ENCODE measurements at places on chromosomes 11 and 22.

GRCh38 chr11:67270256-67271204 is 4.3 kb downstream of the GRK2 start:
- H3K4me1 ChIP-seq, result peaks cover 89% of the 10 kb centered on the region
- peaks cover 45% of the 10 kb centered on the region for H3K36me3 ChIP-seq
- peak; percentile 17 for DNase-seq
- peak overlapping the region; percentile 98 for H3K27ac ChIP-seq
- peak overlapping the region; percentile 92 for H3K4me3 ChIP-seq
- H3K27me3 ChIP-seq, result no peaks in the 10 kb centered on the region

- H3K36me3 ChIP-seq, result no peaks in the 10 kb centered on the region
- DNase-seq, result no peak
- no peaks in the 10 kb centered on the region for H3K4me1 ChIP-seq
- no peaks in the 10 kb centered on the region for H3K27me3 ChIP-seq
- no peak overlapping the region for H3K4me3 ChIP-seq
These were observed 170.6 kb upstream of the SOX6 start for GRCh38 chr11:16526947-16527346.

- H3K36me3 ChIP-seq, result peaks cover 26% of the 10 kb centered on the region
- no peak for DNase-seq
- no peak overlapping the region for H3K27ac ChIP-seq
- H3K4me1 ChIP-seq, result peaks cover 24% of the 10 kb centered on the region
These were observed 56.2 kb downstream of the PANX1 start for GRCh38 chr11:94184846-94185245.

GRCh38 chr22:49034836-49035817 is 792.5 kb downstream of the BRD1 start:
- no peak overlapping the region for H3K27ac ChIP-seq
- H3K27me3 ChIP-seq, result no peaks in the 10 kb centered on the region
- no peaks in the 10 kb centered on the region for H3K36me3 ChIP-seq
- no peaks in the 10 kb centered on the region for H3K4me1 ChIP-seq
- no peak for DNase-seq

- H3K27ac ChIP-seq, result no peak overlapping the region
- H3K36me3 ChIP-seq, result no peaks in the 10 kb centered on the region
- H3K4me3 ChIP-seq, result no peak overlapping the region
- H3K27me3 ChIP-seq, result no peaks in the 10 kb centered on the region
These were observed 515.8 kb downstream of the NTM start for GRCh38 chr11:131886201-131886600.

DNA sequence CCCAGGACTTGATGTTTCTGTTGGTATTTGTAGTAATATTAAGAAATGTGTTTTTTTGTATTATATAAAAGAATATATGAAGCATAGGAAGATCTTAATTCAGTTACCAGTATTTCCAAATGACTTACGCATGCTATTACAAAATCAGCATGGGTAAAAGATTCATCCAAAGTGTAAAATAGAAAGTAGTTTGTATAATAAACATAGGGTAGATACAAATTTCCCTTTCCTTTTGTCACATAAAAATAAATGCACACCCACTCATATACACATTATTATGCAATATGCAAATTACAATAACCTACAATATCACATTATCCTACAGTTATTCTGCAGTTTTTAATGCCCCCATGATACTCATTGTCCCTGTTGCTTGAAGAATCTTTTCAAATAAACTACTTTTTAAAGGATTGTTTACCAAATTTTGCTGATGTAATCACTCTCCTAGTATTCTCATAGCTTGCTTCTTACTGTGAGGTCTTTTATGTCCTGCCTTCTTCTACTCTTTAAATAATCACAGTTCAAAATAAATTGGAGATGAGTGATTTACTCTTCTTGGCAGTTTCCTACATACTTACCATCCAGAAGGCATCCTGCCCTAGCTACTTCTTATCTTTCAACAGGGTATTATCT is 244.0 kb downstream of the CASP12 start:
- no peaks in the 10 kb centered on the region for H3K36me3 ChIP-seq
- no peak overlapping the region for H3K27ac ChIP-seq
- no peak for DNase-seq
- peaks cover 1% of the 10 kb centered on the region for H3K27me3 ChIP-seq
- H3K4me1 ChIP-seq, result peaks cover 3% of the 10 kb centered on the region

- no peaks in the 10 kb centered on the region for H3K36me3 ChIP-seq
- H3K27ac ChIP-seq, result no peak overlapping the region
These were observed 127.6 kb upstream of the C11orf58 start for GRCh38 chr11:16610738-16611388.

Data from activated B cell treated with CpG ODN at 0.5 μM for 24 hours (primary cell).